Left lung (tissue), 14 donors: ENCODE measurements at places on chromosomes 5 and 9. TPM values are rescaled to one million over a fixed set of nuclear protein-coding genes. Genes with fewer than 3 reads are reported as not detected.

The TTC16 gene
- total RNA-seq = 0.15 TPM

DNA sequence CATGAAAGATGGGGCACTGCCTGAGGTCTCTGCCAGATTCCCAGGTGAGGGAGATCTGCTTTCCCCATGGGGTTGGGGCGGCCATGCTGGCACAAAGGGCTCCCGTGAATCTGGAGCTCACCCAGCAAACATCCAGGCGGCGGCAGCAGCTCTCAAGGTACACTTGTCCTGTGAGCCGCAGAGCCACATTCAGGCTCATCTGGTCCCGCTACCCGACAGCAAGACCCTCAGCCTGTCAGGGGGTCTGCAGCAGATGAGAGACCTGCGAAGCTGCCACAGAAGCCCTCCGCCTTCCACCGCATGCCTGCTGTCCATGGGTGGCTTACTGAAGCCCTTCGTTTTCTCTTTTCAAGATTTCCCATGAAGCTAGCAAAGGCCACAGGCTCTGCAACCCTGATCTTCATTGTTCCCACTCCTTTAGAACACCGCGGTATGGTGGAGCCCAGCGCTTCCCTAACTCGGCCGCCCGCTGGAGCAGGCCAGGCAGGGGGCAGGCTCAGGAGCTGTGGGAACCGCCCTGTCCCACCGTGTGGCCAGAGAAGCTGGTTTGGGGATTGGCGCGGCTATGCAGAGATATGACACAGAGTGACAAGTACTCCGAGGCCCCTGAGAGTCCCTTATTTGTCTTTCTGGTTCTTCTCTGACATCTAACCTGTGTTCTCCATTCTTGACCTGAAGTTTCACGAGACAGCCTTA is 8.8 kb downstream of the LRRC14B start:
- no peak overlapping the region for H3K4me3 ChIP-seq
- H3K36me3 ChIP-seq = peaks cover 24% of the 10 kb centered on the region

DNA sequence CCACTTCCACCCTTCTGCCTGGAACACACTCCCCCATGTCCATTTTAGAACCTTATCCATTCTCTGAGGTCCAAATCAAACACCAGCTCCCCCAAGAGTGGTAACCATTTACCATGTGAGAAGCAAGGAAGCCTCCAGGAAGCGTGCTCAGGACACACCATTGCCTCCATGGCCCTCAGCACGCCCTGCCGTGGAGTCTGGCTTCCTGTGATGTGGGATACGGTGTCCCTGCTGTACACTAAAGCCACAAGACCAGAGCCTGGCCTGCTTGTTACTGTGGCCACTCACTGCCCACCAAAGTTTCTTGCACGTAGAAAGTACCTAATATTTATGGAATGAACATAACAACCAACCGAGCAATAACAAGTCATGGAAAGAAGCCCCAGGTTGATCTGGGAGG is 151.7 kb downstream of the SEMA5A start:
- H3K4me3 ChIP-seq = no peak overlapping the region
- no peaks in the 10 kb centered on the region for H3K27me3 ChIP-seq
- no peak overlapping the region for H3K27ac ChIP-seq
- H3K4me1 ChIP-seq = no peaks in the 10 kb centered on the region
- DNase-seq = no peak

The IFNA17 gene
- total RNA-seq = not detected

The MCIDAS gene
- not detected for total RNA-seq

- DNase-seq = no peak
- H3K4me3 ChIP-seq = no peak overlapping the region
- H3K36me3 ChIP-seq = no peaks in the 10 kb centered on the region
- H3K4me1 ChIP-seq = no peaks in the 10 kb centered on the region
- no peaks in the 10 kb centered on the region for H3K27me3 ChIP-seq
- no peak overlapping the region for H3K27ac ChIP-seq
Measured at GRCh38 chr9:24721621-24722020, 175.9 kb upstream of the IZUMO3 start.
